ENCODE measurements at places on chromosomes 12 and 14. TPM values are rescaled to one million over a fixed set of nuclear protein-coding genes. Genes with fewer than 3 reads are reported as not detected.

Gene PARP11
- total RNA-seq = 29.7 TPM

Gene FSCB
- total RNA-seq = not detected

Gene MIP
- total RNA-seq = not detected

Gene ZNF384
- total RNA-seq = 91.5 TPM

Gene FITM1
- 0.57 TPM for total RNA-seq

Gene TMEM253
- total RNA-seq = not detected

Gene IL26
- 0.39 TPM for total RNA-seq

Gene GPRC5D
- not detected for total RNA-seq

Gene UBE2N
- total RNA-seq = 203 TPM

Gene NEDD8
- total RNA-seq = 191 TPM

Gene OVCH1
- total RNA-seq = not detected

Gene TSPAN8
- not detected for total RNA-seq

Gene ADGRD1
- total RNA-seq = 0.50 TPM

Gene IL22
- not detected for total RNA-seq

Gene ACVRL1
- not detected for total RNA-seq

Gene SRRM4
- total RNA-seq = not detected

Gene PRH2
- total RNA-seq = not detected

Gene KERA
- total RNA-seq = not detected

Gene EXOC3L4
- total RNA-seq = not detected

Gene COX8C
- not detected for total RNA-seq

Gene KRT82
- not detected for total RNA-seq

Gene RND1
- total RNA-seq = 1.6 TPM

Gene PPFIA2
- not detected for total RNA-seq

Gene HECTD4
- 45.9 TPM for total RNA-seq

Gene OR4Q3
- not detected for total RNA-seq

Gene SLC7A8
- 2.0 TPM for total RNA-seq

Gene GPR135
- 1.9 TPM for total RNA-seq

Gene PMCH
- 2.8 TPM for total RNA-seq

Gene IFI27
- 13.6 TPM for total RNA-seq

Gene HOXC9
- total RNA-seq = not detected

Gene KRT72
- total RNA-seq = 0.27 TPM

Gene PHETA1
- 1.9 TPM for total RNA-seq

Gene DICER1
- 57.0 TPM for total RNA-seq

Gene CIROP
- total RNA-seq = not detected

Measured in T-helper 2 cell treated with Interferon-gamma antibody and Interleukin-4, amounts not matched to agents 100 ng/mL and 5 ng/mL, for 36 hours (primary cell).